ENCODE measurements at places on chromosomes 1 and 21.

DNA sequence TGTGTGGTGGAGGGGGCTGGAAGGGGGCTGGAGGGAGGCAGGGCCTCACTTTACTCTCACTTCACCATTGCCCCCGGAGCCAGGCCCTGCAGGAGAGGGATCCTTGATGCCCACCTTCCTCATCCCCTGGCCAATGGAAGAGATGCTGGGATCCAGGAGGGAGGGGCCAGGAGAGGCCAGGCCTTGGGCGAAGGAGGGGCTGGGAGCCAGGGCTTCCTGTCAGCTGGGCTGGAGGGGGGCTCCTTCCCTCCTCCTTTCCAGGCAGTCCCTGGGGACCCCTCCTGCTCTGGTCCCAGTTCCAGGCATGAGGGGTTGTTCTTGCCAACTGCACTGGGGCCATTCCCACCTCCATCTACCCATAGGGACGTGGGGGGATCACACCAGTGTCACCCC, 5.7 kb downstream of the AHDC1 start:
- no peak for DNase-seq

- DNase-seq: no peak
Observed at GRCh38 chr1:147579532-147579931, 38.2 kb downstream of the BCL9 start.

DNA sequence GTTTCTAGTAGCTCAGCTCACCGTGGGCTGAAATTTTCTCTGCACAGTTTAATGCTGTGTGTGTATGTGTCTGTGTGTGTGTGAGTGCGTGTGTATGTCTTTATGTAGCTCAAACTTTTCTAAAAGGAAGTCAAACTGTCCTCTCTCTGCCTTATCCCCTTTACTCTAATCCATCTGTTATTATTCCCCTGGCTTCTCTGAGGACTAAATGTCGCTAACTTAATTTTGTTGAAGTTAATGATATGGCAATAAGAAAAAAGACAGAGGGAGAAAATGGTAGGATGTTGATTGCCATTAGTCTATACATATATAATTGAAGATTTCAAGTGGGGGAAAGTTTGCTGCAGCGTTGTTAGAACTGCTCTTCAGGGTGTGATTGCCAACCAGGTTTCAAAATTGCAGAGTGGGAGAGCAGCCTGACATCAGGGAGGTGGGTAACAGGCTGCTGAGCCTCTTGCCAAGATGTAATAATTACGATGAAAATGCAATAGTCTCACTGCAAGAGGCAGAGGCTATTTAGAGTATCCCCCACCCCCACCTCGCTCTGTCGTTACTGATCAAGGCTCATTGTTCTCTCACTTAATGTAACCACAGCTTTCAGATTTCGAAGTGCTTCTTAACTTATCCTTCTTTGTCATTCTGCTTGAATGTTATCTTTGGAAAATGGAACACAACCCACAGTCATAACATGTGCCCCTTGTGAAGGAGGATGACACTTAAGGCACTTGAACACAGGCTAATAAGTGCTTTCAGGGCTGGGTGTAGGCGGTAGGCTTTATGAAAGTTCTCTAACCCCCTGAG, 559.0 kb upstream of the PLXNA2 start:
- no peak for DNase-seq

- DNase-seq: peak; percentile 51
Observed at GRCh38 chr1:12600880-12601633, 17.0 kb downstream of the DHRS3 start.

DNA sequence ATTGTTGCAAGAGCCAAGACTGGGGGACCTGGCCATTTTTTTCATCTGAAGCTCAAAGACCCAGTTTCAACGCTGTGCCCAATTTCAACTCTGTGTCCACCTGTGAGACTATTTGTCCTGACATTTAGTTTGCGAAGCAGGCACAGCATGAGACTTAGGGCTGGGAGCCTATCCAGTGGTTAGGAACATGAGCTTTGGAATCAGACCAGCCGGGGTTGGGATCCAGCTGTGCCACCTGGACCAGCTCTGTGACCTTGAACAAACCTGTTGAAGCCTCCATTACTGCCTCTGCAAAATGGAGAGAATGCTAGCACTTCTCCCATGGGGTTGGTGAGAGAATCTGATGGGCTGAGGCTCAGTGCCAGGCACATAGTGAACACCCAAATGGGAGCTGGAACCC, 206.1 kb upstream of the TMEM51 start:
- no peak for DNase-seq

- DNase-seq: no peak
Observed at GRCh38 chr1:48523558-48523957, 51.6 kb upstream of the SPATA6 start.

DNA sequence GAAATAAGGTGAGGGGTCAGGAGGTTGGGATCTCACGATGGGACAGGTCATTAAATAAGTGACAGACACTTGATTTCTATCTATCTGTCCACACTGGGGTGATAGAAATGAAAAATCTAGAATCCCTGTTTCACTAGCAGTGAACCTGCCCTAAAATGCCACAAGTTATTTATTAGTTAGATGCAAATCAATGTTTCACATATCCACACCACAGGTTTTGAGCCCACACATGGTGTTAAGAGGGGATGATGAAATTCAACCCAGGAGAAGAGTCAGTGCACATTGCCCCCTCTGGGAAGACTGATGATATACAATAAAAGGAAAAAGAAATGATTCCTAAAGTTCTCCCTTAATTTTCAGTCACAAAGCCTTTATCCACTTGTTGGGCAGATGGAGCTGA, 10.1 kb upstream of the NTPCR start:
- no peak for DNase-seq

- DNase-seq: no peak
Observed at GRCh38 chr1:109626682-109627408, 7.2 kb downstream of the AMPD2 start.

- peak; percentile 93 for DNase-seq
Observed at GRCh38 chr1:65425697-65426096, 5.2 kb downstream of the LEPR start.

DNA sequence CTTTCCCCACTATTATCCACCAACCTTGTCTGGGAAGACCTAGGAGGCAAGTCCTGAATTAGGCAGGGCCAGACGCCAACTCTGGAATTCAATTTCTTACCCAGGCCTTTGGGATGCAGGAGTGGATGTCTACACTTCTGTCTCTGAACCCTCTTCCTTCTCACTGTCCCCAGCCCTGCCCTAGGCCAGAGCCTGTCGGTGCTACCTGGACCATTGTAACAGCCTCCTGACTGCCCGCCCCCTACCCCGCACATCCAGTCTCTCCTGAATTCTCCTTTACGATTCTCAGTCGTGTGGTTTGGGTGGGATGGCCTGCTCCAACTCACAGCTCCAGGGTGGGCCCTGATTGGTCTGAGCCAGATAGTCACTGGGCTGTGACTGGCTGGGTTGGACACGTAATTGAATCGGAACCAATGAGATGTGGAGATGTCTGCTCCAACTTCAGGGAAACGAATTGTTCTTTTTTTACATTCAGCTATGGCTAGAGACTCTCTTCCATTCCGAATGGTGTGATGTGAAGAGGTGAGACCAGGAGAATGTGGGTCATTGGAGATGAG, 304.6 kb downstream of the PTPRU start:
- DNase-seq: no peak

GRCh38 chr1:40155135-40155534, 6.1 kb upstream of the RLF start:
- DNase-seq: no peak

DNA sequence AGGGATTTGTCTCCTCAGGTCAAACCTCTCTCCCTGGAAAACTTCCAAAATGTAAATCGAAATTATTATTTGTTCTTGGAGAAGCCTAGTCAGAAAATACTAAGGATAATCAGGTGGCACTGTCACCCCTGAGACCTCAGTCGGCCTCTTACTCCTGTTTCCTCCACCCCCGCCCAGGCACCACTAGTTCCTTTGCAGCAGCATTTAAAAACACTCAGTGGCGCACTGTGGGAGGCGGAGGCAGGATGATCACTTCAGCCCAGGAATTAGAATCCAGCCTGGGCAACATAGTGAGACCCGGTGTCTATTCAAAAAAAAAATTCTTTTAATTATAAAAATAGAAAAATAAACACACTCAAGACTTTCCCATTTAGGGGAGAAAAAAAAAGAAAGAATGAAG, 18.0 kb upstream of the IFNAR2 start:
- DNase-seq: no peak

- peak; percentile 47 for DNase-seq
Observed at GRCh38 chr1:94265906-94266305, 28.5 kb upstream of the ARHGAP29 start.

DNA sequence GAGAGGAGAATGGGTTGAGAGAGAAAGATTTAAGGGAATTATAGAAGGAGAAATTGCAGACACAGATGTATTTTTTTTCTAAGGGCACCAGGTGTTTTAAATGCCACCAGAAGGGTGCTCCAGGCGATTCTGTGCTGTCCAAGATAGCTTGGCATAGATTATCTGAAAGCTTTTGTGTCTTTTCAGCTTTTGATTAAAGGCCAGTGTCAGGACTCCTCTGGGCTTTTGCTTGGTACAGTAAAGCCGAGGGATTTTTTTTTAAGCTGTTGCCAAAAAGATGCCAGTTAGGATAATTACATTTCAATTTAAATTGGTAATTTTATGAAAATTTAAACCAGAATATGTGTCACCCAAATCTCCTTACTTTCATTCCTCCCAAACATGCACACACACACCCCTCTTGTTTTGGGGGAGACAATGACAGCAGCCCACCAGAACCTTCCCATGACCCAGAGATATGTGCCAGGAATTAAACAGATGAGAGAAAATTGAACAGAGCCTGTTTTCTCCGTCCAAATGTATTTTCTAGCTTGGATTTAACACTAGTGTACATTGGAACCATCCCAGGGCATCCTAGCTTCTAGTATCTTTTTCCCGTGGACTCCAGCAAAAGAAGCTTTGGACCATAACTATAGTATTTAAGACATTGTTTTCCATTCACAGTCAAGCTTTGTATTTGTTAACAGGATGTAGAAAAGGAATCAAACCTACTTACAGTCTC, 670.7 kb upstream of the CXADR start:
- no peak for DNase-seq

DNA sequence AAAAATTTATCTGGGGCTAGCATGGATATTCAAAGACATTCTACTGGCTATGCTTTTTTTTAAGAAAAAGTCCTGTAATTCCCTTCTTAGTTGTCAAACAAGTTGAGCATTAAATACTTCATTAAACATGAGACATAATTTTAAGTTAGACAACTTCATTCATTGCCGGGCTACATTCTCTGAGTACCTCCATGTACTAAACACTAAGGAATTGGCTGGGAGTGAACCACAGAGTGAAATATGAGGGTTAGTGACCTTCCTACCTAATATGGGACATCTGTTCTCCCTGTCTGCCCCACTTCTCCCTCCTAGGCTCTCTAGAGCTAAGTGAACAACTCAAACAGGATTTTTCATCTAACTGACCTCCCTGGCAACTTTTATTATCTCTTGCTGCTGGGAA, 370.4 kb downstream of the VAV3 start:
- peak; percentile 64 for DNase-seq

- DNase-seq: peak; percentile 45
Observed at GRCh38 chr1:154695985-154696384, 88.0 kb upstream of the ADAR start.

DNA sequence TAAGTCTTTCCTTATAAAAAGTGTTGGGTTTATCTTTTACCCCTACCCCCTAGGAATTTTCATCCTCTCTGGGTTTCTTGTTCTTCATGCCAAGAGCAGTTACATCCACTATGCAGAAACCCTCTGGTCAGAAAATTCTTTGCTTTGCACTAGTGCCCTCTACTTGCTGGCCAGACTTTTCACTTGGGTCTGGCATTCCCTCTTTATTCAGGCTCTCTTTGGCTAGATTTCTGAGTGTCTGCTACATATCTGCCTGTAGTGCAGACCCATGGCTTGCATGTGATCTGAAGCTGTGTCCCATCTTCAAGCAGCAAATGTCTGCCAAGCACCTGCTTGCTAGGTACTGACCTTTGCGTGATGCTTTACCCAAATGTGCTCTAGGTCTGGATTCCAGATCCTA, 237.0 kb downstream of the GPATCH2 start:
- peak; percentile 52 for DNase-seq

DNA sequence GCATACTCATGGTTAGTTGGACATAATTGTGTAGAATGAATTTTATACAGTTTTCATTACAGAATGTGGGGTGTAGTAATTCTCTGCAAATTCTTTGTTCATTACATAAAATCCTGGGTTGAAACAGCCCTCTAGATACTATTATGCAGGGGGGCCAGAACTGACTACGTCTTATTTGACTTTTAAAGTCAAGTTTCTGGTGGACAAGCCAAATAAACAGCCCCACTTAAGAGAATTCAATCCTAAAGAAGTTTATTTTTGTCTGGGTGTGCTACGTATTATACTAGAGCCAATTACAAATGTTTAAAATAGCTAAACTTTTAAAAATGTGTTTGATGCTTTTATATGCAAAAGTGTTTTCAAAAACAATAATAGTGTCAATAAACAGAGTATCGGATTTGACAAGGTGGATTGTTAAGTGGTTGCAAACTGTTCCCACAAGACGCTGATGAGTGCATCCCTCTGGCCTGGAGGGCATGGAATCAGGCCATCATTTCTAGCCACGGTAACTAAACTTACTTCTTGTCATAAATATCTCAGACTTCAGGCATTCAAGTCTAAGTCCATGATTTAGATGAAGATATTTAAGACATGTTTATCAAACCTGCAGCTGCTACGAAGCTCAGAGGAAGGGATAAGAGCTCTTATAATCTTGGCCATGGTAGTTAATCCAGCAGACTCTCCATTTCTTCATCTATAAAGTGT, 646.3 kb downstream of the KIF26B start:
- DNase-seq: no peak

- no peak for DNase-seq
Observed at GRCh38 chr1:30343562-30343961, 379.8 kb downstream of the MATN1 start.

- peak; percentile 62 for DNase-seq
Observed at GRCh38 chr1:151888972-151889570, 20.2 kb downstream of the THEM4 start.

DNA sequence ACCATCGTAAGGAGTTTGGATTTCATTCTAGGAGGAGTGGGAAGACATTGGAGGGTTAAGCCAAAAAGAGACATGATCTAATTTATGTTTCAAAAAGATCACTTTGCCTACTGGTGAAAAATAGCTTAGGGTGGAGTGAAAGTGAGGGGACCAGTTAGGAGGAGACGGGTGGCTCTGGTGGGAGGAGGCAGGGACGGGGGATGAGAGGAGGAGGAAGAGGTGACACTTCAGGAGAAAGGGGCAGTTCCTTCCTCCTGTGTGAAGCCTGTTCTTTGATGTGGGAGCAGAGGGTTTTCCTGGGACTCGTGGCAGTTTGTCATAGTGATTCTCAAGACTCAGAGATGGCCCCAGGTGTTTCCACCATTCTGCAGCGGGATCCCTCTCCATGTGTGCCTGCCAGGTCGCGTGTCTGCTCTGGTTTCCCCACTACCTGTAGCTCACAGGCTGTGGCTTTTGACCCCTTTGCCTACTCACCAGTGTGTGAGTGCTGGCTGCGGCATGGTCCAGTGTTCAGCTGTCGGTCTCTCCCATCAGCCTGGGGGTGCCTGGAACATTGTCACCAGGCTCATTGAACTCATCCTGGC, 102.4 kb downstream of the CNIH3 start:
- DNase-seq: no peak
